ENCODE measurements at places on chromosomes 13 and 19. TPM values are rescaled to one million over a fixed set of nuclear protein-coding genes. Genes with fewer than 3 reads are reported as not detected.

Gene RDH8
- total RNA-seq = not detected

Gene ZNF714
- total RNA-seq = 64.9 TPM

Gene SOHLH2
- 0.74 TPM for total RNA-seq

Gene LILRB3
- total RNA-seq = not detected

Gene KANK3
- total RNA-seq = 2.2 TPM

Gene GGN
- total RNA-seq = under 0.01 TPM

Gene ZNF780A
- 29.5 TPM for total RNA-seq

Gene FAM83E
- not detected for total RNA-seq

Gene ZNF823
- 14.0 TPM for total RNA-seq

Gene CNFN
- not detected for total RNA-seq

Gene ZNF555
- total RNA-seq = 17.0 TPM
